Immature natural killer cell (primary cell): ENCODE measurements at places on chromosomes 3 and 15. TPM values are rescaled to one million over a fixed set of nuclear protein-coding genes. Genes with fewer than 3 reads are reported as not detected.

GRCh38 chr3:188124184-188124583 is 29.8 kb upstream of the LPP start:
- no peak for DNase-seq

GRCh38 chr3:38555926-38556325 is 59.8 kb downstream of the EXOG start:
- no peak for DNase-seq

CHRFAM7A gene
- not detected for polyA plus RNA-seq

SEMA3F gene
- polyA plus RNA-seq, result not detected

GPR62 gene
- polyA plus RNA-seq, result not detected

CD200R1 gene
- 1.7 TPM for polyA plus RNA-seq

PRSS50 gene
- polyA plus RNA-seq, result not detected

CHDH gene
- polyA plus RNA-seq, result not detected
